ENCODE measurements at places on chromosomes 7 and 10.

DNA sequence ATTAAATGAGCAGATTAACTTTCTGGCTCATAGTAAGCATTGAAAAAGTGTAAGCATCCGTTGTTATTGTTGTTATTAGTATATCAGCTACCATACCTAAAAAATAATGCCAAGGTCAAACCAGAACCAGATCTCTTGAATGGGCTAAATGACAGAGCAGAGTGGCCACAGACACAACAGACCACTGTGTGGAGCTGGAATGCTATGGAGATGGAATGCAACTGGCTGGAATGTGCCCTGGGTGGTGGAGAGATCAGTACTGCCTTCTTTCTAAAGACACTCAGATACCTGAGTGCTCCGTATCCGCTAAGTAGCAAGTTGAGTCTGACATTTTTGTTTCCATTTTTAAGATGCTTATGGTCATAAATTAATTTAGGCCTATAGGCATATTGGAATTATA lies 20.5 kb upstream of the DNAJB12 start:
- DNase-seq = no peak

DNA sequence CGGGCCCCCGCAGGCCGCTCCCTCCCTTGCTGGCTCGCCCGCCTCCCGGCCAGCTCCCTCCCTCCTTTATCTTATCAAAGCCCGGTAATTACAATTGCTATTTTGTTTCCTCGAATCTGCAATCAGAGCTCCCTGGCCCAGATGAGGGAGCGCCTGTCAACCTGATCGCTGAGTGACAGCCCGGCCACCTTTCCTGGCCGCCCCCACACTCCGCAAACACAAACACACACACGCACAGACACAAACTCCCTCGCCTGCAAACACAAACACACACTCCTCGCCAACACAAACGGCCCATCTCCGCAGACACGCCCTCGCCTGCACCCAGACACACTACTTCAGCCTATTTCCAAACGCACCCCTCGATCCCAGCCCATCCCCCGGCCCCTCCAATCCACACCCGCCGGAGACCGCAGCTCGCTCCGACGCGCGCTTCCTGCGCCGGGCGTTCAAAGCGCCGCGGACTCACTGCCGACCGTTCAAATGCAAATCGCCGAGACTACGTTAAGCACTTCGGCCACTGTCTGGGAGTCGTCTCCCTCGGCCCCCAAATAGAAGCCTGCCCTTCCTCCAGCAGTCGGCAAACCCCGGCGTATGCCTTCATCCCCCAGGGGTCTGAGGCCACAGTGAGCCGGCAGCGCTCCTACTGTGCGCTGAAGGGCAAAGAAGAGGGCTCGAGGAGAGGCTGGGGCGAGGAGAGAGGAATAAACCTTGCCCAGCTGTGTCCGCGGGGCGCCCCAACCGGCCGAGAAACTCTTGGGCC lies 3.0 kb upstream of the FGF8 start:
- DNase-seq = peak; percentile 67

DNA sequence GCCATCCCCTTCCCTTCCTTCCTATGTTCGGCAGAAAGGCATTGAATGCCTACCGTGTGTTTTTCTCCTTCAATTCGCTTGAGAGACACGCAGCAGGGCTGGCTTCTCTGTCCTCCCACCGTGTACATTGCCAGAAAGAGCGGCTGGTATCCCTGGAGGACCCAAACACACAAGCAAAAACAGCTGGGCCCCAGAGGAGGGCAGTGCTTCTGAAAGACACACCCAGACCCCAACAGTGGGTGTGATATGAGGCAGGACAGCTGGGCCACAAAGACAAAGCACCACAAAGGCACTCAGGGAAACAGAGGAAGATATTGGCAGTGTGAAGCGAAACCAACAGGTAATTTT lies 133.1 kb upstream of the SH2B2 start:
- DNase-seq = no peak

- DNase-seq = no peak
Measured at GRCh38 chr7:18771834-18772566, 276.5 kb downstream of the HDAC9 start.

DNA sequence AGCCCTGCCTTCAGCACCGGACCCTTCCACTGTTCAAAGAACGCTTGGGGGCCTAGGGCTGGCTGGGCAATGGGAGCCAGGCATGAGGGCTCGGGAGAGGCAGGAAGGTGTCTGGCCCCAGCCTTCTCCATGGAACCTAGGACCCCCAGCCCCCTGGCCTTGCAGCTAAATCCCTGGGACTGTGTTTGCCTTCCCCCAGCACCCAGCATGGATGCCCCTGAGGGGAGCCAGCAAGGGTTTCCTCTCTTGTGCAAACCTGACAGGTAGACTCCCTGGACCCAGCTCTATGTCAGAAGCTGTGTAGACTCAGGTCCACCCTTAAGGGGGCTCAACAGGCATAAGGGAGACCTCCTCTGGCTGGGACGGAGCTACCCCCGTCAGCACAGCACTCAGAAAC lies 288.0 kb downstream of the GRID1 start:
- no peak for DNase-seq

DNA sequence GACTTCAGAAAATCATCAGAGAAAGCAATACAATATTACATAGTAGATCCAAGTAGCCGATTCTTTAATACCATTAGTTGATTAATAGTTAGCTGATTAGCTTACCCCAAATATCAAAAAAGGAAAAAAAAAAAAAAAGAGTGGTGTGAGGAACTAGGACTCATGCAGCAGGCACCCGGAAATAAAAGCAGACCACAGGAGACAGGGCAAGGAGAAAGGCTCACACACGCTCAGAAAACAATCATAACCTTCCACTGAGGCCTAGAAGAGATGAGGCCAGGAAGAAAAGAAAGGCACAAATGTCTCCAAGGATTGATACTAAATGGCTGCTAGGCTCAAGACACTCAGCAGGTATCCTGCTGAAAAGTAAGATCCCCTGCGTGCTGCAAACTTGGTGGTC lies 25.9 kb downstream of the TRDMT1 start:
- DNase-seq = peak; percentile 62

GRCh38 chr7:38842746-38843145 lies 66.2 kb downstream of the VPS41 start:
- no peak for DNase-seq

- DNase-seq = no peak
Measured at GRCh38 chr7:72435366-72435765, 23.2 kb upstream of the CALN1 start.

DNA sequence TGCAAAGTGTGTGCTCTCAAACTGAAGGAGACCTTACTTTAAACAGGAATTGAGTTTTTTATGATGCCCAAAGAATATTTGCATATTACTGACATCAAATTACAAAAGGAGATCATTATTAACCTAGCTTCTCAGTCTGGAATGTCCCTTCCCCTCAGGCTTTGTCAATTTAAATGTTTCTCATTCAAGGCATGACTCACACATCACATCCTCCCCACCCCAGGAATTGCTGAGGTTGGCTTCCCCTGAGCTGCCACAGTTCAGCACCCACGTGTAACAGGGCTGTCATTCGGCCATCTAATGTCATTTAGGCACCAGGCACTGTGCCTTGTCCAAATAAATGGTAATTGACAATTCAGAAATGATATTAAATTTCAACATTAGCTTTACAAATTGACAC lies 305.9 kb upstream of the MGMT start:
- DNase-seq = peak; percentile 23

Data from hematopoietic multipotent progenitor cell treated with erythropoietin and hydrocortisone succinate and interleukin-3 and kit ligand, for 4 days (in vitro differentiated cells).